ENCODE measurements at places on chromosomes 12 and 14. TPM values are rescaled to one million over a fixed set of nuclear protein-coding genes. Genes with fewer than 3 reads are reported as not detected.

SLC25A29 gene
- total RNA-seq = 24.7 TPM

GRCh38 chr12:43675048-43675904 is 83.3 kb downstream of the PUS7L start:
- DNase-seq = no peak

- no peak for DNase-seq
Observed at GRCh38 chr12:89307474-89308253, 44.6 kb downstream of the DUSP6 start.

- DNase-seq = no peak
Observed at GRCh38 chr12:82207556-82207955, 150.6 kb downstream of the CCDC59 start.
